ENCODE measurements at places on chromosomes 5 and 9.

GRCh38 chr5:73448463-73449136 lies at the start of gene FOXD1:
Gene FOXD1, minus strand, starts transcription at chr5:73448777. Its CDS starts 415 bp downstream, at chr5:73448362.
- peak; percentile 94 for DNase-seq

- peak; percentile 34 for DNase-seq
Measured at GRCh38 chr5:173454361-173454735, 126.1 kb upstream of the STC2 start.

- no peak for DNase-seq
Measured at GRCh38 chr9:135797507-135798262, 95.7 kb downstream of the KCNT1 start.

DNA sequence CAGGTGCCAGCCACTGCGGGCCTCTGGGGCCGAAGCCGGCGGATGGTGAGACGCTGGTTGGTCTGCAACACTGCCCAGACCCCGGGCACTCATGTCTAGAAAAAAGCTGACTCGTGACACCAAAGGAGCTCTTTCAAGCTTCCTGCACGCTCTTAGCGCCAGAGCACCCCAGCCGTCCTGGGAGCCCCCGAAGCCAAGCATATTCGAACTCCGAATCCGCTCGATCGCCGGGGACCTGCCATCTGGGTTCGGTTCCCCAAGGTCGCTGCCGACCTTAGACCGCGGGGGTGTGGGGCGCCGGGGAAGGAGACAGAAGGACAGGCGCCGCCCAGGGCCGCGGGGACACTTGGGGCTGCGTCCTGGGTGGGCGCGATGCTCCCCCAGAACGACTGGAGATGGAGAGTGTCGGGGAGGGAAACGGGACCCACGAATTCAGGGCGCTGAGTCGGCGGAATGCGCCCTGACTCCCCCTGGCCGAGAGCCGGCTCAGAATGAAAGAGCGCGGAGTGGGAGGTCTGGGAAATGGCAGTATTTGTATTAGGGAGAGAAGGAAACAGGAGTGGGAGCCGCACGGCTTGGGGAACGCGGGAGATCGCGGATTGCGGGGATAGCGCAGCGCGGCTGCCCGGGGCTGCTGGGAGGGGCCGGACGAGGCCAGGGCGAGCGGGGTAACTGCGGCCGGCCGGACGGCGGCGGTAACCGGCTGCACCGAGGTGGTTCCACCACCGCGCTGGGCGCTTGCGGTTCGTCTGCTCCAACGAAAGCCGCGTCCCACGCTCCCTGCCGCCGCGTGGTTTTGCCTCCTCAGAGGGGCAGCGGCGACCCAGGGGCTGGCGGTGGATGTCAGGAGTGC lies 20.1 kb upstream of the MARCHF6 start:
- no peak for DNase-seq

DNA sequence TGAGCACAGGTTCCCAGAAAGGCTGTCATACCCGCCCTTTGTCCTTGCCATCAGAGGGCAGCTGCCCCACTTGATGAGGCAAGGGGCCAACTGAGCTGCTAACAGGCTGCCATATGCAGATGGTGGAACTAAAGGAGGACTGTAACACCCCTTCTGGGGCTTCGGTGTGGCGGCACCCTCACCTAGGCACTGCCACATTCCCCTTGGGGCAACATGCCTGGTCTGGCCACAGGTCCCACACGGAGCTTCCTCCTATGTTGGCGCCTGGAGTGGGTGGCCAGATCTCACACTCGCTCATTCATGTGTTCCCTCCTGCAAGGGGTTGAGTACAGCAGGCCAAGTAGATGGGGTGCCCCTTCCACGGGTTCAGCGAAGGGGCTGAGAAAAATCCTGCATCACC lies 777.4 kb upstream of the CHD1 start:
- no peak for DNase-seq
